ENCODE measurements at places on chromosomes 1 and 21.

GRCh38 chr1:111864862-111865261, 109.2 kb downstream of the DDX20 start:
- peak; percentile 74 for DNase-seq

GRCh38 chr1:231318015-231318355, 19.7 kb downstream of the EXOC8 start:
- no peak for DNase-seq

DNA sequence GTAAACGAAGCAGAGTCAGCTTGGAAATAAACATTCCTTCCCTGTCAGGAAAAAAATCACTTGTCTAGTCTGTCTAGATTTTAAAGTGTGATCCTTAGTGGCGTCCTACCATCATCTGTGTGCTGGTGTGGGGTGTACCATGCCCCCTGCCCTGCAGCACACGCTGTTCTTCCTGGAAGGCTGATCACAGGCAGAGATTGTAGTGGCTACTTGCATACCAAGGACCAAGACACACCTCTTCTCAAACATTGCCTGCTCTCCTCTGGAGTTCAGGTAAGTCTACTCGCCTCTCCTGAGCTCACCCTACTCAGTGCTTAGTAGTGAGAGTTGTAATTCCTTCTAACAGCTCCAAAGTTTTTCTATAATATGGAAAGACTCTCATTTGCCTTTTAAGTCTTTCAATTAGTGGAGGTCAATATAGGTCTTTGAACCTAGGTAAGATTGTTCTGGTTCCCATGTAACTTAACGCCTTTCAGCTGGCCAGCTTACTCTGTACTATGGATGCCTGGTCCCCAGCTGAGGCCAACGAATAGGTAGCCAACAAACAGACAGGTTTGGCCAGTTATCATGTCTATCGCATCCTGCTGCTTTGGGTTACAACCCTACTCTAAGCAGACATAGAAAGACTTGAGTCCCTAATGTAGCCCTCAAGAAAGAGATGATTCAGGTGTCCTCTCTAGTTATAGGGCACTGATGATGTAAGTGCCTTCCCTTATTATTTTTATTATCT, 55.4 kb downstream of the XCL1 start:
- no peak for DNase-seq

DNA sequence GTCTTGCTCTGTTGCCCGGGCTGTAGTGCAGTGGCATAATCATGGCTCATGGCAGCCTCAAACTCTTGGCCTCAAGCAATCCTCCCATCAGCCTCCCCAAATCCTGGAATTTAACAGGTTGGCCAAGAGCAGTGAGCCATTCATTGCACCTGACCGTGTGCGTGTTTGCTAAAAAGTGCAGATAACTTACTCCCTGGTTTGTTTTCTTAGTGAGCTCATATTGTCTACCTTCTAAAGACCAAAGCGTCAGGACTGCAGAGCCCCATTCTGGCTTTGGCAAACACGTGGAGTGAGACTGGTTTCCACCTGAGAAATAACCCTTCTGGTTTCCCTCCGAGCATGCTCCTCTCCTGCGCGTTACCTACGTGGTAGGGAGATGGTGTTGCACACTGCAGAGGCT, 32.2 kb upstream of the CA6 start:
- DNase-seq: no peak

DNA sequence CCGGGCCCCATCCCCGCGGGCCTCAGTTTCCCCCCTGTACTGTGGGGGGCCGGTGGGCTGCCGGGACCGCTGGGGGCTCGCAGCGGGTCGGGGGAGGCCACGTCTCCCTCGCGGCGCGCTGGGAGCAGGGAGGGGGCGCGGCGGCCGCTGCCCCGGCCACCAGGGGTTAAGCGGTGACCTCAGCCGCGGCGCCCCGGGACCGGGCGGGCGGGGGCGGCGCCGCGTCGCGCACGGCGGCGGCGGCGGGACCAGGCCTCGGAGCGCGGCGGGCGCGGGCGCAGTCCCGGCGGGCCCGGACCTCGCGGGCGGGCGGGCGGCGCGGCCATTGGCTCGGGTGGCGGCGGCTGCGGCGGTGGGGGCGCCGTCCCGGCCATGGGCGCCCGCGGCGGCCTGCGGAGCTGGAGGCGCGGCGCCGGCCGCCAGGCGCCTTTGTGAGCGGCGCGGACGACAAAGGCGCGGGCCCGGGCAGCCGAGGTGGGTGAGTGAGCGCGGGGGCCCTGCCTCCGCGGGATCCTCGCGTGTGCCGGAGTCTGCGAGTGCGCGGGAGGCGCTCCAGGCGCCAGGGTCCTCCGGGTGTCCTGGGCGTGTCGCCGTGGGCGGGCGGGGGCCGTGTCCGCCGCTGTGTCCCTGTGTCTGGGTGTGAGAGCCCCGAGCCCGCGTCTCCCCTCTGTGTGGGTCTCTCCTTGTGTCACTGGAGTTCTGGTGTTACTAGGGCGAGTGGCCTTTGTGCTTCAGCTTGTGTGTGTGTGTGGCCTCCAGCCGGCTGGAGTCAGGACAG, at the start of gene ARHGEF10L:
Gene ARHGEF10L, plus strand, starts transcription at position 222 of the 778 bp plus-strand sequence. CDS start 40,898 bp downstream, outside the sequence.
- peak; percentile 81 for DNase-seq

GRCh38 chr1:221612047-221612777, 129.7 kb downstream of the DUSP10 start:
- DNase-seq: no peak

- DNase-seq: no peak
These were observed 359.8 kb upstream of the KAZN start for GRCh38 chr1:14238472-14239307.

- DNase-seq: peak; percentile 84
These were observed 39.0 kb upstream of the SYNC start for GRCh38 chr1:32741413-32742198.

- no peak for DNase-seq
These were observed 678.6 kb downstream of the PTPRU start for GRCh38 chr1:29914936-29915335.

DNA sequence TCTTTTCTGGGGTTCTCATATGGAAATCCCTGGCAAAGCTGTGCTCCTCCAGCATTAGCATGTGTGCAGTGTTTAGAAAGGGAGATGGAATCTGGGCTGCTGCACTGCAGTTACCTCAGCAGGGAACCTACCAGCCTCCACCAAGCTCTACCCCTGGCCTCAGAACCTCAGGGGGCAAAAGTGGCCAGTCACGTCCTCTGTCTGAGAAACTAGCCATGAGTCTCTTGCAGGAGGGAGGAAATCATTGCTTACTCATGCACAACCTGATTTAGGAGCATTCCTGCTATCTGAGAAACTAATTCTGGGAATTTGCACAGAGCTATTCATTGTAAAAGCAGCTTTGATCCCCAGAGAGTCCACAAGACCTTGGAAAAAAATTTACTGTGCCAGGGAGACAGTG, 80.6 kb upstream of the IPO9 start:
- DNase-seq: peak; percentile 16

DNA sequence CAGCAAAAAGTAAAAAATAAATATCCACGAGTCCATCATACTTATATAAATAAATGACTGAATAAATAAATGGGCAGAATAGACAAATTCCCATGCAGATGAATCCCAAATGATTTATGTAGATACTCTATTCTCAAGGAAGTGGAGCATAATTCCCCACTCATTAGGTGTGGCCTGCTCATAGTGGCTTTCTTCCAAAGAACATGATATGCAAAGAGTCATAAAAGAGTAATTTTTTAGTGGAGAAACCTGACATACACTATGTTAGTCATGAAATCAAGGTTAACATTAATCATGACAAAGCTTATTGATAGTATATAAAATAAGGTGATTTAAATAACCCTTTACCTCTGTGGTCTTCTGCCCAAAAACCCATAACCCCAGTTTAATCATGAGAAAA, 298.9 kb downstream of the DPYD start:
- no peak for DNase-seq

DNA sequence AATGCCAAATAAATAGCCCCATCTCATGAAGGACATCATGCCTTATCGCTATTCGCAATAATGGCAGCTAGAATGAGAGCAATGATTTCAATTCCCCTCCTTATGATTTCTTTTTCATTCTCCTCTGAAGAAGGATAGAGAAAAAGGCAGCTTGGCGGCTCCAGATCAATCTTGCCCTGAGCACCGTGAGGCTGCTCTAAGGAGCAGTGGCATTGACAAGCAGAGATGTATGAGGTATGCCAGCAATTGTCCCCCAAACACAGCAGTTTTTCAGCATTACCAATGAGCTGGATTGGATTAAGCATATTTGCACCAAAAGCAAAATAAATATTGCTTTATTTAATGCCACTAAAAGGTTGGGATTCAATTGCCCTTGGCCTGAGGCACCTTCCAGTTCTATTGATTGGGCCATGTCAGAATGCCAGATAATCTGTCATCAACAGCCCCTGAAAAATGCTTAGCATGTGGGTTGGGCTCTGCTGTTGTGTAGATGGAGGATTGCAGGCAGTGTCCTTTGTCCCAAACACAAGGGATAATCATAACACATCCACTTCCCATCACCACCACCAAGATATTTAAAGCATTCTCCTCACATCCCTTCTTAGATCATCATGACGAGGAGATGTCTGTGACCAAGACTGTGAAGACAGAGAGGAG, 135.7 kb downstream of the BEND5 start:
- no peak for DNase-seq

DNA sequence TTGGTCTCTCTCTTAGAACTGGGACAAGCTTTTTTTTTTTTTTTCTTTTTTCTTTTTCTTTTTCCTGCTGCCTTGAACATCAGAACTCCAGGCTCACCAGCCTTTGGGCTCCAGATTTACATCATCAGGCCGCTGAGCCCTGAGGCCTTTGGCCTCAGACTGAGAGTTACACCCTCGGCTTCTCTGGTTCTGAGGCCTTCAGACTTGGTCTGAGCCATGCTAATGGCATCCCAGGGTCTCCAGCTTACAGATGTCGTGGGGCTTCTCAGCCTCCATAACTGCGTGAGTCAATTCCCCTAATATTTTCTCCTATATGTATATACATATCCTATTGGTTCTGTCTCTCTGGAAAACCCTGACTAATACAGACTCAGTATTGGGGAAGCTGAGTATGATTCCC, 36.5 kb upstream of the RC3H1 start:
- no peak for DNase-seq

GRCh38 chr1:44672254-44672955, 1.9 kb downstream of the TMEM53 start:
- no peak for DNase-seq

DNA sequence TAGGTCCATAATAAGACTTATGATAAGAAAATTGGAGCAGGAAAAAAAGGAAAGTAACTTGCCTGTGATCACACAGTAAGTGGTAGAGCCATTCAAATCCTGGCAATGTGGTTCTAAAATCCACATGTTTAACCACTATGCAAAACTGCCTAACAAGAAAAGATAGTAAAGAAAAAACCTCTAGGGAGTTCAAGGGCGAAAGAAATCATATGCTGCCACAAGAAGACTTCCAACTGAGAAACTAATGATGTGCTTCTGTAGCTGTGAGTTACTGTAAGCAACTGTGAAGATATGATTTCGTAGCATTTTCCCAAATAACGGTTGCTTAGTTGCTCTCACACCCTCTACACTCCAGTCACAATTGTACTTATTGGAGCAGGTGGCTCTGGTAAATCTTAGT, 20.9 kb upstream of the LYPLAL1 start:
- no peak for DNase-seq

- DNase-seq: no peak
These were observed 240.4 kb downstream of the HMCN1 start for GRCh38 chr1:185974367-185975170.

DNA sequence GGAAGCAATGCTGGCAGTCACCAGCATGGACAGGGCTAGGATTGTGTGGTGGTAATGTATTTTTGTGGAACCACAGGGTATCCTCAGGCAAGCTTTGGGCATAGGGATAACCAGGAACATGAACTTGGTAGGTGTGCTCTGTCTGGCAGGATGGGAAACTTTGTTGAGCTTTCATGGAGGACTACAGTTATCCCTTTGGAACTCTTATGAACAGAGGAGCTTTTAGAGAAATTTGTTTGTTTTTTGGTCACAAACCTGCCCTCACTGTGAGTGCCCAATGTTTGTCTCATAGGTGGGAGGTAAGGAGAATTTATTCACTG, 54.4 kb downstream of the MACF1 start:
- no peak for DNase-seq

DNA sequence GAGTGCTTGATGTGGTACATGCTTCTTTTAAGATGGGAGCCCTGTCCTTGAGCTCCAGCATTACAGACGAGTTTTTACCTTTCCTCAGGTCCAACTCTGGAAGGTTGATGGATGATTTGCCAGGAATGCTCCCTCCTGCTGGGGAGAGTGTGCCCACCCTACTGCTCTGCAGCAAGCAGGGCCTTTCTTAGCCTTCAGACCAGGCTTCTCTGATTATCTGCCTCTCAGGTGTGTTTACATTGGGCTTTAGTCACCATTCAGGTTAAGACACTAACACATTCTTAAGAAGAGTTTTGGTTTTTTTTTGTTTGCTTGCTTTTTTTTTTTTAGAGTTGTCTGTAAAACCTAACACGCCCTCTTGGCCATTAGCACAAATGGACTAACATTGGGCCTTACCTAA, 301.8 kb downstream of the KCNT2 start:
- peak; percentile 8 for DNase-seq

GRCh38 chr1:100152271-100152670, 19.3 kb downstream of the TRMT13 start:
- DNase-seq: no peak

DNA sequence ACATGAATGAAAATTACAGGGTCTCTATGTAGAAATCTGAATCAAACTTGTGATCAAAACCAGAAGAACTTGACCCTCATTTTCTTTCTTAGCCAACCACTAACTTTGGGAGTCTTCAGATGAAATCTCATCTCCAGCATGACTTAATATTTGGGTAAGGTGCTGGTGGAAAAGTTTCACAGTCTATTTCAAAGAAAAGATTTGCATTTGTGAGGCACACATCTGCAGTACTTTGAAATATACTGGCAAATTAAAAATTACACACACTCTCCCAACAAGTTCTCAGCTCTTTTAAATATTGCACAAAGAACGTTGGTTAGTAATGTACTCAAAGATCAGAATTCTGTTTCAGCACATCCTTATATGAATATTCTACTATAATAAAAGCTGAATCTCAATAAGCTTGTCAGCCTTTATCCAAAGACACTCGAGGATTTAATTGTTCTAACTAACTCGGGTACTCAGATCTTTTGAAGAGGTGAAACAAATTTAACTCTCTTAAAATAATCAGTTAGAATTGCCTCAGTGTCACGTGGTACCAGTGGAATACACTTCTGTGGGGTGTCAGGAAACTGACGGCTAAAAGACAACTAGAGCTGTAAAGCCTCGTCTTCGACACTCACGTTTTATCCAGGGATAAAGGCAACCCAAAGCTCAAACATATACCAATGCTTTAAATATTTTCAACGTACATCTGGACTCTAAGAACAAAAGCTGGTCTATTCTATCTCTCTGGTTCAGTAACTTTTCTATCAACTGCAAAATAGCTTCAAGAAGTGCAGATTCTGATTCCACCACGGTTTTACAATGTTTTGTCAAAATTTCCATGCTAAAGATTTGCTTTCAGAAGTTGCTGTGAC, 19.0 kb downstream of the SAMSN1 start:
- DNase-seq: no peak

DNA sequence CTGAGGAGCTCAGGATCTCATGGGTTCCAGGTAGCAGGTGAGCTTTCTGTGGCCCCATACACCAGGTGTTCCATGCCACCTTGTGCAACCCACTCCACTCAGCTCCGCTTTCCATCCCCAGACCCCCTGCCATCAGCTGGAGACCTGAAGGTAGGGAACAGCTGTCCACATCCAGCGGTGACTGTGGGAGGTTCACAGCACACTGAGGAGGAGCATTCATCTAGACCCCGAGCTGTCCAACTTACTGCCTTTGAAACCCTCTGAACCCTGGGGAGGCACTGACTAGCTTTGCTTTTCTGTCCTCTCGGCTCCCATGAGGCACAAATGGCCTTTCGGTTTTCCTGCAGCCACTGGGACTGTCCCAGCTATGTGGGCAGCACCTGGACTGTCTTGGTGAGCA, 27.9 kb upstream of the ABCG1 start:
- DNase-seq: no peak

GRCh38 chr1:89871768-89872473, 51.1 kb downstream of the LRRC8D start:
- DNase-seq: no peak

Data from iPS-NIHi11 (cell line).